ENCODE measurements at places on chromosomes 2 and 18.

DNA sequence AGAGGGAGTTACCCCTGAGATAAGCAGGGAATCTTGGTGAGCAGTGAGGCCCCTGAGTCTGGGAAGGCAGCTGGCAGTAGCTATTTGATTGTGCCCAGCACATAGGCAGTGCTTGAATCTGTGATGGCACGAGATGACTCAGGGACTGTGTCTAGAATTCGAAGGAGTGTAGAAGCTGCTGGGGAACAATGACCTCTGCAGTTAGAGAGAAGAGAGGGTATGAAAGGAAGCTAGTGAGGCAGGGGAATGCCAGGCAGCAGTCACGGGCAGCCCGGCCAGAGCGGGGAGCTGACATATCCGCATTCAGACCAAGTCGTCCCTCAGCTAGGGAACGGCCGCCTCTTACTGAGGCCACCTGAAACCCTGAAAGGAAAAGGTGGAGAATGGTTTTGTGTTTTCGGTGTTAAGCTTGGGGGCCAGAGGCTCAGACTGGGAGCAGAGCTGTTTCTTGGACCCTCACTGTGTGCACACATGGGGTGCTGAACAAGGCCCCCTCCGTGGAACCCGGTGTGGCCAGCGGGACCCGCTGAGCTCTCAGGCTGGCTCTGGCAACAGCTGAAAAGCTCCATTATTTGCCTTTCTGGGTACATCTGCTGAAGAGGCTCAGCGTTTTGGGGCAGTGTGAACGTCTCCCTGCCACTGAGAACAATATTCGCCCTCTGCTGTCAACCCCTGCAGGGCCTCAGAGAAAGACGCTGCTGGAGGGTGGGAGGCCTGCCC, 32.9 kb downstream of the ARHGEF4 start:
- no peak for DNase-seq

DNA sequence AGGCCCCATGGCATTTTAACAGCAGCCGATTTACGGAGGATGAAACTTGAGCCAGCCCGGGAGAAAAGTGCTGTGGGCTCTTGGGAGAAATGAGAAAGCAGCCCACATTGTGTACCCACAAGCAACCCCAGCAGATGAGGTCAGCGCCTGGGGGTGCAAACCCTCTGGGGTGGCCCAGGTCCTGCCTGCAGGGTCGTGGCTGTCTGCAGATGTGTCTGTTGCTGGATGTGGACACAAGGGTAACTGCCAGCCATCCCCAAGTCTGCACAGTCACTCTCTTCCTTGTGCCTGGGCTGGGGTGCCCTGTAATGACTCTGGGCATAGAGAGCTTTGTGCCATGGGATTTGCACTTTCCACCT, 170.8 kb downstream of the PRKCE start:
- DNase-seq, result no peak

GRCh38 chr2:229438430-229439159, 167.5 kb upstream of the PID1 start:
- DNase-seq, result no peak

GRCh38 chr2:46695283-46695682, 215.9 kb downstream of the TMEM247 start:
- no peak for DNase-seq

DNA sequence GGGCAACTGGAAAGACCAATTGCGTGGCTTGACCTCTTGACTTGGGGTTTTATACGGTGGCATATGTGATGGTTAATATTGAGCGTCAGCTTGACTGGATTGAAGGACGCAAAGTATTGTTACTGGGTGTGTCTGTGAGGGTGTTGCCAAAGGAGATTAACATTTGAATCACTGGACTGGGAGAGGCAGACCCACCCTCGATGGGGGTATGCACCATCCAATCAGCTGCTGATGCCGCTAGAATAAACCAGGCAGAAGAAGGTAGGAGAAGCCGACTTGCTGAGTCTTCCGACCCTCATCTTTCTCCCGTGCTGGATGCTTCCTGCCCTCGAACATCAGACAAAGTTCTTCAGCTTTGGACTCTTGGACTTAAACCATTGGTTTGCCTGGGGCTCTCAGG, 34.2 kb upstream of the YPEL5 start:
- no peak for DNase-seq

- no peak for DNase-seq
These were observed 403 bp downstream of the MAP2 start for GRCh38 chr2:209424199-209424701.

GRCh38 chr18:23690505-23691068, 1.3 kb downstream of the LAMA3 start:
- peak; percentile 14 for DNase-seq

- no peak for DNase-seq
These were observed 248.6 kb downstream of the LOXHD1 start for GRCh38 chr18:46408334-46408987.

DNA sequence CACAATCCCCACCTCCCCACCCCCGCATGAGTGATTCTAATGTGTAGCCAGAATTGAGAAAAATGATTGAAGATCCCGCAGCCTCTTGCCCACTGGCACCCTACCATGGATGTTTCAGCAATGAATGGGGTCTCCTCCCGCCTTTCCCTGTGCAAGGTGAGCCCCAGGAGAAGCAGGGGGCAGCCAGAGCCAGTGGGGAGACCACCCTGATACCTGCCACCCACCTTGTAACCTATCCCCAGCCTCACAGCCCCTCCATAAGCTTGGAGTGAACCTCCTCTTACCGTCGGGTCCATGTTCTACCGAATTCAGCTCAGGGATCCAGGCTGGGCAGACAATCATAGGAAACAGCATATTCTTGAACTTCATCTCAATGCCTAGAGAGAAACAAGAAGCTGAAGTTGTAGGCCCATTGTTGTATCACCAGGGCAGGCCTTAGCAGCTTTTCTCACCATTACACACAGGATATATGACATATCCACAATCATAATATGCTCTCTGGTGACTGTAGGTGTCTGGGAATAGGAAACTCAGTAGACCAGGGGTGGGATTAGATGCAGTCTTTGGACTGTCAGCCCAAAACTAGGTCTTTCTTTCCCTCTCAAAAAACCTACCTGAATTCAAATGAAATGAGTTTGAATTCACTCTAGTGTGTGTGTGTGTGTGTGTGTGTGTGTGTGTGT, 30.9 kb downstream of the XDH start:
- DNase-seq, result peak; percentile 45

- no peak for DNase-seq
These were observed 167.9 kb downstream of the TMEM182 start for GRCh38 chr2:102929721-102930120.

- DNase-seq, result no peak
These were observed 96.0 kb upstream of the MYCN start for GRCh38 chr2:15844211-15844801.

DNA sequence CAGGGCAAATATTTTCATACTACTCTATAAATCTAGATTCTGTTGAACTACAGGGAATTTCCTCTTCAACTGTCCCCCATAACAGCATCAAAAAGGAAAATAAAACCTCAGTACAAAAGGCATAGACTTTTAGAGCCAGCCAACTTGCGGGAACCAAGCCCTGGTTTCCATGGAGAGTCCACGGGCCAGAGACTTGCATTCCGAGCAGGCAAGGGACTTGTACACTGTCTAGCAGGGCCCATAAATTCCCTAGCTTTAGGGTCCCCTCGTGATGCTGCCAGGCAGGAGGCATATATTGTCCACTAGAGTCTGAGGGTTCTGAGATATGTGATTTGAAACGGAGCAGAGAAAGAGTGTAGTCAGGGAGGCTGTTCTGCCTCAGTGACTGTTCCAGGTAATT, 153.1 kb upstream of the SLC14A2 start:
- no peak for DNase-seq
